ENCODE measurements at places on chromosomes 1 and 21.

DNA sequence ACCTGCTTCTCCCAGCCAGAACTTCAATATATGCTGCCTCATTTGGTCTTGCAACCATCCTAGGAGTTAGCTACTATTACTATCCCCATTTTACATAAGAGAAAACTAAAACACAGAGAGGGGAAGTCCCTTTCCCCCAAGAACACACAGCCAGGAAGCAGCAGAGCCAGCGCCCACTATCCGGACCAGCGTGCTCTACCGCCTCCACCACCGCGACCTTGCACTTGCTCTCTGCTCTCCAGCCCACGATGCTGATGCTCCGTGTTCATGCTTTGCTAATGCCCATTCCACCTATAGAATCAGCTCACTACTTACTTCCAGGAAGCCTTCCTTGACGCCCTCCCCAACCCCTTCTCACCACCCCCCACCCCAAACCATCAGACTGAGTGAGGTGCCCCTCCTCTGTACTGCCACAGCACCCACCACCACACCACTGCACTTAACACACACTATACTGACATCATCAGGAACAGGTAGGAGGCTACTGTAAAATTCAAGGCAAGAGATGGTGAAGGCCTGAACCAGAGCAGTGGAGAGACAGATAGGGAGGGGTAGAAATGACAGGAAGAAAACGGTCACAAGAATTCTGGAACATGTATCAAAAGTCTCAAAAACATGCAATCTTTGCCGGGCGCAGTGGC, 9.4 kb downstream of the TMEM53 start:
- no peak for DNase-seq

DNA sequence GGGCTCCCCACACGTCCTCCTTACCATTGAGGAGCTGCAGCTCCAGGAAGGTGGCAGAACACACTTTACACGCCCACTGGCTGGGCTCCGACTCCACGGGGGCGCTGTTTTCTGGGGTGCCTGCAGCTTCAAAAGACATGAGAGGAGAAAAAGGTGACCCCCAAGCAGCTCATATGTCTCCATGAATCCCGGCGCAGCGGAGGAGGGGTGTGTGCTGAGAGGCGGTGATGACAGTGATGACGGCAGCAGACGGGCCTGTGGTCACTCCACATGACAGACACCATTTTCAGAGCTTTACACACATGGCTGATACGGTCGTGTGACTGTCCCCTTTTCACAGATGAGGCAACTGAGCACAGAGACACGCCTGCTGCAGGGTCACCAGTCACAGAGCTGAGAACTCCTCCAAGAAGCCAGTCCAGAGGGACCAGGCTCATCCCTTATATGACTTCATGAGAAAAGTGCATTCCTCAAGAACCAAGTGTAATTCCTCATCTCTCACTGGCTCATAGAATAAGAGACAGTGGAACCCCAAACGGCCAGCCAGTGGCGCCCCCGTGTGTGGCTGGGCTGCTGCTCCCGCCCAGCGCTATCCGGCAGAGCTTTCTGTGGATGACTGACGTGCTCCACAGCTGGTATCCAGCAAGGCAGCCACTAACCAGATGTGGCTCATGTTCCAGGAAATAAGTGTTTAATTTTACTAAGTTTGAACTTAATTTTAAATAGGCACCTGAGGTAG, 31.9 kb downstream of the PRDM15 start:
- DNase-seq: no peak

GRCh38 chr1:193890935-193891334, 704.5 kb upstream of the B3GALT2 start:
- no peak for DNase-seq

DNA sequence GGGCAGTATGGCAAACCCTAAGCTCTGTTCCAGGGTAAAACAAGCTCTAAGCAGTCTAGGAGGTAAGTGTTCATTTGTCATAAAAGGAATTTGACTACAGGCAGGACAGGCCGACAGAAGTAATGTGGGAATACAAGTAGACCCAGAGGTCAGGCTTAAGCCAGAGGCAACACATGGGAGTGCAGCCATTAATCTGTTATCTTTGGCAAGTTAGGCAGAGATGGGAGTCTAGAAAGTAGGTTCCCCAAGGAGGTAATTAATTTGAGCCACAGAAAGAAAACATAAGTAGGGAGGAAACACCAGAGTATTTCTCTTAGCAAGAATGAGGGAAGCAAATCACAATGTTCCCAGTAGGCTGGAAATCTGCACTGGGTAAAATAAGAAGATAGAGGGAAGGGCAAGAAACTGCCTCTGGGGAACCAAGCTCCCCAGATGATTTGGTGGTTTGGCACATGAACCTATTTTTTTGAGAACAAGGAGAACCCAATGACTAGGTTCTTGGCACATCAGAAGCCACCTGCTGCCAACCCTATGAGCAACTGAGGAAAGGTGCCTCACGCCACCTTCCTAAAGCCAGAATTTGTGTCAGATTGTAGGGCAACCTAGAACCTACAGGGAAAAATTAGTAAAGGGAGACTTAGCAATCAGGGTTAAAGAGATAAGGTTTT, 636.4 kb upstream of the PLXNA2 start:
- no peak for DNase-seq
